ENCODE measurements at places on chromosomes 2 and 18.

- DNase-seq: no peak
These were observed 7.9 kb downstream of the HS6ST1 start for GRCh38 chr2:128310761-128311160.

DNA sequence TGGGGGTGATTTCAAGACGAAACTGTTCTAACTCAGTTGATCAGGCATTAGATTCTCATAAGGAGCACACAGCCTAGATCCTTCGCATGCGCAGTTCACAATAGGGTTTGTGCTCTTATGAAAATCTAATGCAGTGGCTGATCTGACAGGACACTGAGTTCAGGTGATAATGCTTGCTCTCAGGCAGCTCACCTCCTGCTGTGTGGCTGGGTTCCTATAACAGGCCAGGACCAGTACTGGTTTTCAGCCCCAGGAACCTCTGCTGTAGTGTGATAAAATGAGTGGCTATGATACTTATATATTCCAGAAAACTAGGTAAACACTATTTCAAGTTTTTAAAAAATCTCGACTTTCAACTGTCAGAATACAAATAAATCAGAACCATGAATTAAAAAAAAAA lies 271.4 kb downstream of the GALNT13 start:
- no peak for DNase-seq

- DNase-seq: no peak
These were observed 22.9 kb upstream of the YWHAQ start for GRCh38 chr2:9653485-9654271.

DNA sequence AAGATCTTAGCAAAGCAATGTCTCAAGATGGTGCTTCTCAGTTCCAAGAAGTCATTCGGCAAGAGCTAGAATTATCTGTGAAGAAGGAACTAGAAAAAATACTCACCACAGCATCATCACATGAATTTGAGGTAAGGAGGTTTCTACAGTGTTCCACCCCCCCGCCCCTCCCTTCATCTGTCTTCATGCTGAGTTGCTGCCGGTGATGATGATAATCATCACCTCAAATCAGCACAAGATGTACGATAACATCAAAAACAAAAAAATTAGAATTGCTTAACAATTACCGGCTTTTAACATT lies 14.6 kb downstream of the UGP2 start:
- DNase-seq: no peak

DNA sequence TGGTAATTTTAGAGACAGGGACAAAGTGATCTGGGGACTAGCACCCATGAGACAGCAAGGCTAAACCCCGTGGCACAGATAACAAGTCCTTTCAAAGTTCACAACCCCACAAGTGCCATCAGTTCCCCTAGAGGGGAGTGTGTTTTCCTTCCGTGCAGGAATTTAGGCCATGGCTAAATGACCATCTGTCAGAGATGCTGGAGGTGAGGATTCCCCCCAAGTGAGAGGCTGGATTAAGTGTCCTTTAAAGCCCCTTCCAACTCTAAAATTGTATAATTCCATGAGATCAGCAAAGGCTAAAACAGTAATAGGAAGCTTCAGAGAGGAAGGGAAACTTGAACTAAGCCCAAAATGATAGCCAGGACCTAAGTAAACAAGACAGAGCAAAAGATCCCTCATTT lies 8.7 kb downstream of the FEZ2 start:
- no peak for DNase-seq

DNA sequence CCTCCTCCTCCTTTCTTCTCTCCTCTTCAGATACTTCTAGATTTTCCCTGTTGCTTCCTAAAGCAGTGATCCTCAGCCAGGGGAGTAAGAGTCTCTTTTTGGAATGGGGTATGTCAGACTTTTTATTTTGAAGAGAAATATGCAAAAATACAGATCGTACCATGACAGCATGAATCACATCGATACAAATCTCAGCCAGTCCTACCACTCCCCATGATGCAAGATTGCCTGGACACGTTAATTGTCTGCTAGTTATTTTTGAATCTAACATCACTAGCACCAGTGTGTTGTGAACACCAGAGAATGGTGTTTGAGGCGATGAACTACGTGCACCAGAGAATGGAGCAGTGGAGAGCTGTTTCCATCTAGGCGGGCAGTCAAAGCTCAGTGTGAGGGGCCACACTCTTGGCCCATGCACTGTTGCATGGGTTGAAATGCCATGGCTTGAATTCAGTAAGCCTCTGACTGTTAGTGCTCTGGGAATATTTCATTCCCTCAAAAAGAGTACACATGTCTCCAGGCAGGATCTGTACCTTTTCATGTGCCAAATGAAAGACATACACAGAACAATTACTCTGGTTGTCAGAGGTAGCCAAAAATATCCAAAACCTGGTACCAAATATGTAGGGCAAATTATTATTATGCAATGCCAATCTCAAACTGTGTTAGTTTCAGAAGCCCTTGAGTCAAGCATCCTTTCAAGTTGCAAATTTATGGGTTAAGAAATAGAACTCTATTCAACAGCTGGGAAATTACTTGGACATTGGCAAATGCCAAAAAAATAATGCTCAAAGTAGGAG lies 46.3 kb upstream of the RALBP1 start:
- DNase-seq: no peak

Measured in retina (tissue), 1 donor.